Upper lobe of right lung (tissue), 1 donor: ENCODE measurements at places on chromosomes 16 and 17.

DNA sequence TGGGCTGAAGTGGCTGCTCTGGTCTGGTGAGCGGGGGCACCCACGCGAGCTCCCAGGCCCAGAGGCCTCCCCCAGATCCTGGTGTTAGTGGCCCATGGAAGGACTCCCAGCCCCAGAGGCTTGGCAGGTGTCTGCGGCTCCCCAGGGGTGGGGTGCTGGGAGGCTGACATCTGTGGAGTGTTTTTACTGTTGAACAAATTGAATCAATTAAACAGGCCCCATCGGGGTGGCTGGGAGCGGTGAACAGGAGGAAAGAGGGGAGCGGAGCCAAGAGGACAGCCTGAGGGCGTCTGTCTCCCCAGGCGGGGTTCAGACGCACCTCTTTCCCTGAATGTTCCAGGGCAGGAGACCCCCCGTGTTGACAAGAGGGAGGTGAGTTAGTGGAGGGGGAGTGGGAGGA lies 29.9 kb downstream of the ACTG1 start:
- DNase-seq = no peak

GRCh38 chr16:10137341-10137740 lies 44.9 kb downstream of the GRIN2A start:
- no peak for DNase-seq

GRCh38 chr16:53769787-53770186 lies 65.8 kb downstream of the FTO start:
- no peak for DNase-seq

DNA sequence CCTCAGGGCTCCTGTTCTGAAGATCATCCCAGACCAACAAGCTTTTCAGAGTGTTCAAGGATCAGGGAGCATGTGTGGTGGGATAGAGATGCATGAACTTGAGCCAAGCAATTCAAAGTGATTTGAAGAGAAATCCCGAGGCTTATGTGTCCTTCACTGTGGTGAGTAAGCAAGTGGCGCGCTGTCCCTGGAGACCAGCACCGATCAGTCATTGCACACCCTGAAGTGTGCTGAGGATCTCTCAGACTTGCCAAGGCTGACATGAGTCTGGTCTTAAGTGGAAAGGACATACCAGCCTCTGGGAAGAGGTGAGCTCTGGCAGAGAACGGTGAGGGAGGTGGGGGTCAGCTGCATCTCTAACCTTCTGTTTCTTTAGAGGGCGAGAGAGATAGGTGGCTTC lies 43.8 kb upstream of the CDH13 start:
- DNase-seq = no peak

GRCh38 chr17:73770115-73770848 lies 126.0 kb upstream of the SDK2 start:
- peak; percentile 69 for DNase-seq

GRCh38 chr17:3698139-3698538 lies 2.2 kb upstream of the P2RX5 start:
- DNase-seq = no peak

- DNase-seq = peak; percentile 91
These were observed 249.3 kb upstream of the CIBAR2 start for GRCh38 chr16:85361441-85362118.

GRCh38 chr16:84218176-84218823 lies 21.5 kb downstream of the KCNG4 start:
- no peak for DNase-seq

DNA sequence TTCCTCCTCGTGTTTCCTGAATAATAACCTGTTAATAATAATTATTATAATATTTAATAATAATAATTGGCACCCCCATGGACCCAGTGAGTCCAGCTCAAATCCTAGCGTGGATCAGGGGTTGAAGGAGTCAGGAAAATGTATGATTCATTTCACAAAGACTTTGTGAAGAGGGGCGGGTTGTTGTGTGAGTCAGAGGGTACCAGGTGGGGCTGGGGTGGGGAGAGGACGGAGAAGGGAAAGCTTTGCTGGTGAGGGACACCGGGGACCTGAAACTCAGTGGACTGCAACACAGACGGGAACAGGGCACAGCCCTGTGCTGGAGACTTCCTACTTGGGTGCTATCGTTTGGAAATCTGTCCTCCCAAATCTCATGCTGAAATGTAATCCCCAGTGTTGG lies 3.1 kb upstream of the ADORA2B start:
- DNase-seq = no peak

GRCh38 chr17:73498886-73499554 lies 145.2 kb downstream of the SDK2 start:
- DNase-seq = peak; percentile 36
